ENCODE measurements at places on chromosomes 4 and X.

DNA sequence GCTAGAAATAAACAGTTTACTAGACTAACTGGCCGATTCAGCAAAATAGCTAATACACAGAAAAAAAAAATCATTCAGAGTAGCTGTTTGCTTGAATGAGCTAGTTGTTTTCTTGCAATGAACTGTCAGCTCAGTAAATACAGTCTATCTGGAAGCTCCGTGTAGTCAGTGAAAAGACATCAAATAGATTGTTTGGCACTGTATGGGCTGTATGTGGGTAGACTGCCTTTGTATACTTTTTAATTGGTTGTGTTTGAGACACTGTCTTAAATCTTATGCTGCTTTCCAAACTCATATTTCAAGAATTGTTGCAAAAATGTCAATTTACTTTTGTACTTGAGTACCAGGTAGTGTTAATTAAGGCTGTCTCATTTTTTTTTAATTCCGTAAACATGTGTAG lies 61.6 kb upstream of the GPR174 start:
- DNase-seq, result no peak

DNA sequence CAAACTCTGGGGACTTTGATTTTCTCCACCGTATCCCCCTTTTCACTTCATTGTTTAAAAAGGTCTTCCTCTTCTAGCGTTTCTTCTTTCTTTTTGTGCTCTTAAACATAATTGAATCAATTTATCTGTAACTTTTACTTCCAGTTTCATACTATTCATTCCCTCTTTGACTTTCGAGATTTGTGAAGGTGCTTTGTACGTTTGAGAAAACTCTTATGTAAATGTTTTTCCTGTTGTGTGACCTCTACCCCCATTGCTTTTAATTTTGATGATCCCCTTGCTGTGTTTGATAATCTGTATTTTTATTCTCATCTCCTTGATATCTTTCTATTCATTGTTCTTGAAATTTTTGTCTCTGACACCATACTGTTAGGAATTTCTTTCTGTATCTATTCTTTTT lies 4.8 kb downstream of the USP38 start:
- DNase-seq, result peak; percentile 35

- no peak for DNase-seq
These were observed 25.5 kb downstream of the SMIM14 start for GRCh38 chr4:39613093-39613656.

- DNase-seq, result no peak
These were observed 2110.0 kb downstream of the PCDH7 start for GRCh38 chr4:32830160-32830559.

DNA sequence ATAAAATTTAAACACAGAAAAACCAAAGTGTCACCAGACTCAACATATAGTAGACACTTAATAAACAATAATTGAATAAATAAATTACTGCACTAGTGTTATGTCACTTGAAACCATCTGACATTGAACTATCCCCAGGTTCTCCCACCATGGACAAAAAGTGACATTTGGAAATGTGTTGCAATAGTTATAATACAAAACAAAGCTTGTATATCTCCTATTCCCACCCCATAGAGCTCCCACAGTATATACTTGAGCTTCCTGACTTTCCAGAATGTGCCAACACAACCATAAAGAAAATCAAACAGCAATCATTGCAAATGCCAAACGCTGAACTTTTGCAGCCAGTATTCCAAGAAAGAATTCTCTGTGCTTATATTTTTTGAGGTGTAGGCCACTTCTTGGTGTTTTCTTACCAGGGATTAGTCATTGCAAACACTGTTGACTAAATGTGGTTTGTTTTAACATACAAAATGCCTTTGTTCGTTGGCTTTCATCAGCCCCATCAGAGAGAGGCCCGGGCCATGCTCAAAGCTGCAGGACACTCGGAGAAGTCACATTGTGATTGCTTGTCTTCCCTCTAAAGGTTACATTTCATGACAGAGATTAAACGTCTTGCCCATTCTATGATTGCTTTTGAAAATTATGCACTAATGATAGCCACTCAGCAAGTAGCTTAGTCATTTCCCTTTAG lies 33.8 kb downstream of the PPARGC1A start:
- no peak for DNase-seq

DNA sequence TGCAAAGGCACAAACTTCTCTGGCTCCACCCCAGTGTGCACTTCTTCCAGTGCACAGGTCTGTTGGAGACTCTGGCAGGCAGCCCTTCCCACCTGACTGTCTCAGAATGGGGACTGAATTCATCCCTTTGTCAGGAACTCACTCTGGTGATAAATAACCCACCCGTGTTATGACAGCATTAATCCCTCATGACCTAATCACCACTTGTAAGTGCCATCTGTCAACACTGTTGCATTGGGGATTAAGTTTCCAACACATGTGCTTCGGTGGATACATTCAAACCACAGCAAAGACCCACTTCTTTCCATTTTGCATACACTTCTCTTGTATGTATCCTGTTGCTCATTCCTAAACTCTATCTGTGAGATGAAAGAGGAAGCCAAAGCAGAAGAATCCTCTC lies 1002.9 kb upstream of the IGFBP7 start:
- no peak for DNase-seq

DNA sequence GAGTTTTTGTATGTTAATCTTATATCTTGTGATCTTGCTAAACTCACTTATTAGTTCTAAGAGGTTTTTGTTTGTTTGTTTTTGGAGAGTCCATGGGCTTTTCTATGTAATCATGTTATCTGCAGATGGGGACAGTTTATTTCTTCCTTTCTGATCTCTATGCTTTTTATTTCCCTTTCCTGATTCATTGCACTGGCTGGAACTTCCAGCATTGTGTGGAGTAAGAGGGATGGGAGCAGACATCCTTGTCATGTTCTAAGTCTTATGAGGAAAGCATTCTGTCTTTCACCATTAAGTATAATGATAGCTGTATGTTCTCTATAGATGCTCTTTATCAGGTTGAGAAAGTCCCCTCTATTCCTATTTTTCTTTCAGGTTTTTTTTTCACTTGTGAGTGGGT lies 90.6 kb upstream of the TBC1D9 start:
- DNase-seq, result peak; percentile 42

- no peak for DNase-seq
These were observed 277.9 kb downstream of the ADGRA3 start for GRCh38 chr4:22237846-22238494.

GRCh38 chr4:117010671-117011070 lies 74.7 kb downstream of the TRAM1L1 start:
- DNase-seq, result no peak

All from inflammatory macrophage treated with lipopolysaccharide for 4 hours (primary cell).